COR-L47 (cell line): ENCODE measurements at places on chromosomes 16 and 17.

DNA sequence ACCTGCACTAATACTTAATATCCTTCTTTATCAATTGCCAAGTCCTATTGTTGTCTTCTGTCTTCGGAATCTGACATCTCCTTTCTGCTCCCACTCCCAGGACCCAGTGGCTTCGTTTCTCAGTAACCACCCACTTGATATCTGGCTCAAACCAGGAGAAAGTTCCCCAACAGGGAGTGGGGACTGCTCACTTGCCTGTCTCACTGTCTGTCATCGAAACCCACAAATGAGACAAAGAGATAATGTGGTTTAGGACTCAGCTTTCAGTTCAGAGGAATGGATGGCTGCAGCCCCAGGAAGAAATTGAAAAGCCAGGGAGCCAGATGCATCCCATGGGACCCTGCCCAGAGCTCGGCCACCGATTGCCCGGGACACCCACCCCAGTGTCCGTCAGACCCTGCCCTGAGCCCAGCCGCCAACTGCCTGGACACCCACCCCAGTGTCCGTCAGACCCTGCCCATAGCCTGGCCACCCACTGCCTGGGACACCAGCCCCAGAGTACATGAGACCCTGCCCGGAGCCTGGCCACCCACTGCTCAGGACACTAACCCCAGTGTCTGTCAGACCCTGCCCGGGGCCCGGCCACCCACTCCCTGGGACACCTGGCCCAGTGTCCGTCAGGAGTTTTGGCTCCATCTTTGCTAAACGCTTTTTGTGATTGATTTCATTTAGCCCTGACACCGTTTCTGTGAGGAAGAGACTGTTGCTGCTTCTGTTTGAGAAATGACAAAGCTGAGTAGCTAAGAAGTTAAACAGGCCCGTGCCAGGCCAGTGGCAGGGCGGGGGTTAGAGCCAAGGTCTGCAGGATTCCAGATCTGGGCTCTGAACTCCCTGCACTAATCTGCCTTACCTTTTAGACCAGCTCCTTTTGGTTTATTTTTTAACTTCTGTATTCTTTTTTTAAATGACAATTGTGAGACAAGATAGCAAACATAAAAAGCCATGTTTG lies 251.4 kb downstream of the PHKB start:
- no peak for DNase-seq

DNA sequence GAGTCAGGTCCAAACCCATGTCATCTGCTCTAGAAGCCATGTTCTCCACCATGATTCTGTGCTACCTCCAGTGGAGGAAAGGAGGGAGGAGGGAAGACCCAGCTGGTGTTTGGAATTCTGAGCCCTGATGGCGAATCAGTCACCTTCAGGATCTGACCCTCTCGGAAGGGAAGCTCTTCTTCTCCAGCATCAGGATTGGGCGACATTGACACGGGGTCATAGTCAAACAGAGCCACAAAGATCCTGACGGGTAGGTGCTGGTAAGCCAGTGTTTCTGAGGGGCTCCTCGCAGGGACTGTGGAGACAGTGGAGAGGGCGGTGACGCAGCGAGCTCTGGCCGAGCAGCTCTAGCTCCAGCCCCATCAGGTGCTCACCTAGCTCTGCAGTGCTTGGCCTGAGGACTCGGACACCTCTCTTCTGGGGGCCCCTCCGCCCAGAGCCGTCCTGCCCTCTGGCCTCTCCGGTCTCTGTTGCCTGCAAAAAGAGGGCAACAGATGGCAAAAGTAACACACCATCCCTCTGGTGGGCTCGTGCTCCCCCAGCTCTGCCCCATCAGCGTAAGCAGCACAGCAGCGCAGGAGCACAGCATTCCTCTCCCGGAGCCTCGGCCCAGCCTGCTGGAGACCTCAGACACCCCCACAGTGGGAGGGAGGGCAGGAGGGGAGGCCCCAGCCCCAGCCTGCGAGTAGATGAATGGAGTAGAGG lies 21.0 kb downstream of the TSPOAP1 start:
- DNase-seq: no peak

GRCh38 chr16:81487301-81487720 lies 42.7 kb downstream of the CMIP start:
- no peak for DNase-seq

DNA sequence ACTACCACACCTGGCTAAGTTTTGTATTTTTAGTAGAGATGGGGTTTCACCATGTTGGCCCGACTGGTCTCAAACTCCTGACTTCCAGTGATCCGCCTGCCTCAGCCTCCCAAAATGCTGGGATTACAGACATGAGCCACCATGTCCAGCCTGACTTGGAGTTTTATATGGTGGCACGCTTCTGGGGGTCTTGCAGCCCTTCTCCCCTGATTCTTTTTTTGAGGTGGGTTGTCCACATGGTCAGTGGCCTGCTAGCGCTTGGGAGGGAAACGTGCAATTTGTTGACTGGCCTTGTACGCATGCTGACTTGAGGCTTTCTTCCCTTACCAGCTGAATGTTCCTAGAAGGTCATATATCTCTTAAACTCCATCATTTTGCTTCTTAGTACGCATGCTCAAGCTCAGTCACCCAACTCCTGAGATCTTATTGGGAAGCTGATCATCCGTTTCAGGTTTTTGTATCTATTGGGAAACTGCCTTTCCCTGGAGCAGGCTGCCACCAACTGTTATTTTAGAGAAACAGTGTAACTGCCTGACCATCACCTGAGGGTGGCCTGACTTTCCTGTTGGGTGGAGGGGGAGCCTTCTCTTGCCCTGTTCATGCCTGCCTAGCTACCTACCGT lies 13.7 kb upstream of the LDHD start:
- no peak for DNase-seq

DNA sequence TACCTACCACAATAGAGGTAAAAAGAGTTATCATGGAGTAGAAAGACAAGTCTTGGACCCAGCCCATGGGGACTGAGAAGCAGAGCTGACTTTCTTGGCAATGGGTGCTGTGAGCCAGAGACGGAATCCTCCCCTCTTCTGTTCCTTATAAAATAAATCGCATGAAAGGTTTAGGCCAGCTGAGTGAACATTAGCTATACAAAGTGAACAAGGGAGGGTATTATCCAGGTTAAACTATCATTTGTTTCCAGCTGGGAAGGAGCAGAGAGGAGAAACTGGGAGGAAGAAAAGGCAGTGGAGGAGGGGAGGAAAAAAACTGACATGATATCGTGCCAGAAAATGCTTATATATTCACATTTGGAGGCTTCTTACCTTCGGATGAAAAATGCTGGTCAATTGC lies 13.3 kb upstream of the PAFAH1B1 start:
- no peak for DNase-seq

- no peak for DNase-seq
Observed at GRCh38 chr16:12613131-12613991, 190.3 kb downstream of the CPPED1 start.

- DNase-seq: no peak
Observed at GRCh38 chr16:85402910-85403692, 210.0 kb upstream of the GSE1 start.

DNA sequence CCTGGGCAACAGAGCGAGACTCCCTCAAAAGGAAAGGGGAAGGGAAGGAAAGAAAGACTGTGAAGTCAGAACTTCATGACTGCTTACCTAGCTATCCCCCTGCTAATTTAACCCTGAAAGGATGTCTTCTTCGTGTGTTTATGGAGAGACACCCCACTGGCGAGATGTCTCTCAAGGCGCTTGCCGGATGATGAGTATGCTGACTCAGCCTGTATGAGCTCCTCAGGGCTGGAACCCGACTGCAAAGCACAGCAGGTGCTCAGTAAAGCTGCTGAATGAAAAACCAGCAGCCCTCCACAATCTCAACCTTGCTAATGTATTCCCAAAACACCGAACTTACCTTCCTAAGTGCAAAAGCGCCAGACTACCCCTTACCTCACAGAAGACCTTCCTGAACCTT lies 2.3 kb downstream of the ANKFY1 start:
- DNase-seq: no peak

DNA sequence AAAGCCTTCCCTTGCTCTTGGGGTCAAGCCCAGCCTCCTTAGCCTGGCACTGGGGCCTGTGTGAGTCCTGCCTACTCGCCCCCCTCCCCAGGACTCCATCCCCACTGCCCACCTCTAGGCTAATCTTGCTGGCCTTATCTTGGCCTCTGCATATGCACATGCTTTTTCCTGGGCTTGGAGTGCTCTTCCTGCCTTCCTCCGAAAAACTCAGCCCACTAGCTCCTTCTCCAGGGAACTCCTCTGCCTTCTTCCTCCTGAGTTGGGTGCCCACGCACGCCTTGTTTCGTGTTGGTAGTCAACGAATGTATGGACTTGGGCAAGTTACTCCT lies 16.5 kb downstream of the TBX2 start:
- no peak for DNase-seq

- no peak for DNase-seq
Observed at GRCh38 chr17:77959126-77959925, 823 bp downstream of the TNRC6C start.

GRCh38 chr16:54655121-54655590 lies 275.5 kb upstream of the IRX5 start:
- no peak for DNase-seq

DNA sequence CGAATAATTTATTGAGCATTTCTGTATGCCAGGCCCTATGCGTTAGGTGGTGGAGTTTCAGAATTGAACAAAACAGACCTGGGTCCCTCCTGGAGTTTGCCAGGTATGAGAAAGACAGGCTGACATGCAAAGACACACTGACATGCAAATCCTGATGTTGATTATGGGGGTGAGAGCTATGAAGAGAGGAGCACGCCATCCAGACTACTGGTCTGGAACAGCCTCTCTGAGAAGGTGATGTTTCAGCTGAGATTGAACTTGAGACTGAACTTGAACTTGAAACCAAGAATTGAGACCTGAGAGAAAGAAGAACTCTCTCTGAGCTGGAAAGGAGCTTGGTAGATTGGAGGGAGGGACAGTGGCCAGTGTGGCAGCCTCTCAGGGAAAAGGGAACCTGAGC lies 14.2 kb upstream of the CACNG4 start:
- no peak for DNase-seq

DNA sequence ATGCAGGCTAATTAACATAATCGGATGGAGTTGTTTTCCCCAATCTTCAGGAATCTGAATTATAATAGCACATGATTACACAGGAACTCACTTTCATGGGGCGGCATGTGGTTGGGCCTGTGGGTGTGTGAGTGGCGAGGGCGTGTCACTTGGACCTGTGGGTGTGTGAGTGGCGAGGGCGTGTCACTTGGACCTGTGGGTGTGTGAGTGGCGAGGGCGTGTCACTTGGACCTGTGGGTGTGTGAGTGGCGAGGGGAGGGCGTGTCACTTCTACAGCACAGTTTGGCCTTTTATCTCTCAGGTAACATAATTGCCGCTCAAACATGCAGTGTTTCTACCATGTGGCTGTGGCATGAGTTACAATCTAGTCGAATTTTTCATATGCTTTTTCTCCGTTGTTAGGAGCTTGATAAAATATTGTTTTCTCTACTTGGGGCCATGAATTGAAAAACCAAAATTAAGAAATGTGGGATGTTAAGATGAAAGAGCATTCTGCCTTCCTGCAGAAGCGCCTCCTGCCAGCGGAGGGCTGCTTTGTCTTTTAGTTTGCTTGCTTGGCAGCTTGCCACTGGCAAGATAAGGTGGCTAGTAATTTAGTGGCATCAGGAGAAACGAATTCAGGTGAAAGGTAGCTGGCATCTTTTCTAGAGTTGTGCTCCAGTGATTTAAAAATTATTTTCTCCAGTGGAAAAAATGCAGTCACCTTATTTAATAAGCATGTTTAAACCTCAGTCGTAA lies 36.2 kb downstream of the USP10 start:
- peak; percentile 74 for DNase-seq

- DNase-seq: no peak
Observed at GRCh38 chr16:84595052-84595481, 22.8 kb downstream of the COTL1 start.

- no peak for DNase-seq
Observed at GRCh38 chr17:64572682-64573154, 65.9 kb downstream of the CEP95 start.

DNA sequence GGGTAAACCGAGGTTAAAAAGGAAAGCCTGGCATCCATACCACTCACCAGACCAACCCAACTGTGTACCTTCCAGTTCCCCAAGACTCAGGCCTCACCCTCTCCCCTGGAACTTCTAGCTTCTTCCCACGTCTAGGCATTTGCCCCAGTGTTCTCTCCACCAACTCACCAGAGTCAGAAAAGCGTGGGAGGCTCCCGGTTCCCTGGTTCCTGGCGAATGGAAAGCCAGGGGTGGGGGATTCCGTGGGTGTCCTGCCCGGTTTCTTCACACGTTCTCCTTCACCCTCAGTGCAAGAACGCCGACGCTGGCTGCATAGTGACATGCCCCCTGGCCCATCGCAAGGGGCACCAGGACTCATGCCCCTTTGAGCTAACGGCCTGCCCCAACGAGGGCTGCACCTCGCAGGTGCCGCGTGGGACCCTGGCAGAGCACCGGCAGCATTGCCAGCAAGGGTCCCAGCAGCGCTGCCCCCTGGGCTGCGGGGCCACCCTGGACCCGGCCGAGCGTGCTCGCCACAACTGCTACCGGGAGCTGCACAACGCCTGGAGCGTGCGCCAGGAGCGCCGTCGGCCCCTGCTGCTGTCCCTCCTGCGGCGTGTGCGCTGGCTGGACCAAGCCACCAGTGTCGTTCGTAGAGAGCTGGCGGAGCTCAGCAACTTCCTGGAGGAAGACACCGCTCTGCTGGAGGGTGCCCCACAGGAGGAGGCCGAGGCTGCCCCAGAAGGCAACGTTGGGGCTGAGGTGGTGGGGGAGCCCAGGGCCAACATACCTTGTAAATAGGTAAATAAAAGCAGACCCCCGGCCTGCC lies 1.7 kb downstream of the RNF151 start:
- DNase-seq: no peak

- no peak for DNase-seq
Observed at GRCh38 chr16:12573300-12573699, 230.4 kb downstream of the CPPED1 start.

DNA sequence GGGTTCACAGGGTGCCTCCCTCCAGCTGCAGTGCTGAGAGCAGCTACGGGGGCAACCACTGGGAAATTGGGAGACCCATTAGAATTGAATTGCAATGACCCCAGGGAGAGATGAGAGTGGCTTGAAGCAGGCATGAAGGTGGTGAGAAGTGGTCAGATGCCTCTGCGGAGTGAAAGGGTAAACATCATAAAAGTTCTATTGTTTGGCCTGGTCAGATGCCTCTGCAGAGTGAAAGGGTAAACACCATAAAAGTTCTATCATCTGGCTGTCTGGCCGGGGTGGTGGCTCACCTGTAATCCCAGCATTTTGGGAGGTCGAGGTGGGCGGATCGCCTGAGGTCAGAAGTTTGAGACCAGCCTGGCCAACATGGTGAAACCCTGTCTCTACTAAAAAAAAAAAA lies 53.5 kb downstream of the TNFRSF13B start:
- DNase-seq: no peak

DNA sequence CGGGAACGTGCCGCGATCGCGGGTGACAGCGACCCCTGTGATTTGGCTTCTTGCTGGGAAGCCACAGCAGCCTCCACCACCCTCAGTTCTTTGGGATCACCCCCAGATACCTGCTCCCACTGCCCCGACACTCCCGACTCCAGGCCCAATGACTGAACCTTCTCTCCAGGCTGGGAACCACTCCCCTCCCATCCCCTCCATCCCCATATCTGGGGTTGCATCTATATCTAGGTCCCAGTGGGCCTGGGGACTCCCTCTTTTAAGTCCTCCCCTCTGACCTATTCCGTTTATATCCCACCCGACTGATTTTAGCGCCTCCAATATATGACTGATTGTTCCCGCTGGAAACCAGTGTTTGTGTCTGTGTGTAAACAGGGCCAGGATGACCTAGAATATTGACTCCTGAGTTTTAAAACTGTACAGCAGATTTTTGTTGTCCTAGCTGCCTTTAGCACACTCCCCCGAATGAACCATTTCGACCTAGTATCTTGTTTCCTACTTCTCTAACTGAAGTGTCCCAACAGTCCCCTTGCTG lies 667 bp downstream of the PSMD3 start:
- no peak for DNase-seq

GRCh38 chr17:82179946-82180475 lies 32.6 kb downstream of the CCDC57 start:
- no peak for DNase-seq

GRCh38 chr16:2959206-2959605 lies 4.9 kb upstream of the KREMEN2 start:
- DNase-seq: no peak
